Mammary epithelial cell (primary cell): ENCODE measurements at places on chromosomes 5 and 9.

DNA sequence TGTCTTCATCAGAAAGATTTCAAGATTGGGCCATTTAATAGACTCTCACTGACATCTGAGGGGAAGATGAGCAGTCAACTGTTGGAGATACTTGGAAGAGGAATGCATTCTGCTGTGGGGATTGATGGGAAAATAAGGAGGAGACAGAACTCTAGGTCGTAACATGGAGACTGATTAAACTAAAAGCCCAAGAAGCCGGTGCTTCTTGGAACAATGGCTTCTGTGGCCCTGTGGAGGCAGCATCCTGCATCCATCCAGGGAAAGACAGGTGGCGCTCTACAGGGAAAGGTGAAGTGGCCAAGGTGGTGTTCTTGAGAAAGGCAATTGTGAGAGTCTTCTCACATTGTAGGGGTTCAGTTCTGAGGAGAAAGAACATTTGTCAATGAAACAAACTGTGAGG is 31.3 kb downstream of the ZFAND5 start:
- no peak for DNase-seq

DNA sequence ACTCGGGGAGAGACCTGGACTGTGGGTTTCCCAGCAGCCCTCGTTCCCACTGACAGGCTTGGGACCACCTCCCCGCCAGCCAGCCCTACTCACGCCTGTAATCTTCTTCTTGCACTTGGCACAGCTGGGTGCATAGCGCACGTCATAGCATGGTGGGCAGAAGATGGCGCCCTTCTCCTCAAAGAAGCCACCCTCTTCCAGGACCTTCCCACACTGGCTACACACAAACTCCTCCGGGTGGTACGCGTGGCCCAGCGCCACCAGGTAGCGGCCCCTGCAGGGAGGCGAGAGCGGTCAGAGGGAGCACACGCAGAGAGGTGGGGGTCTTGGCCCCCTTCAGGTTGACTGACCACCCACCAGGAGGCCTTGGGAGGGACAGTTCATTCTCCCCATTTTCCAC is 9.4 kb downstream of the PDLIM7 start:
- no peak for DNase-seq

DNA sequence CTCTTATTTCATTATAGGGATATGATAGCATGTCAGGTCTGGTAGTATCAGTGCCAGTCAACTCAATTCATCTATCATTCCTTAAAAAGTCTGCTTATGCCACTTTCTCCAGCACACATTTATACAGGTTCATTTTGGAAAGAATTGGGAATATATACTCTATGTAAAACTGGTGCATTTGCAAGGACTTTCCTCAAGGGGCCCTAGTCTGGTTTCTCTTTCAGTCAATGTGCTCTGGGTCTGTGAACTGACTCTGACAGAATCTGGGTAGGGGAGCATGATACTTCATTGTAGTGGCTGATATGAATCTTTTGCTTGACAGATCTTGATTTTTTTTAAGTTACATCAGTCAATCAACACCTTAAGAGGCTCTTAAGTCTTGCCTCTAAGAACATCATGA is 313.9 kb downstream of the HTR1A start:
- no peak for DNase-seq

DNA sequence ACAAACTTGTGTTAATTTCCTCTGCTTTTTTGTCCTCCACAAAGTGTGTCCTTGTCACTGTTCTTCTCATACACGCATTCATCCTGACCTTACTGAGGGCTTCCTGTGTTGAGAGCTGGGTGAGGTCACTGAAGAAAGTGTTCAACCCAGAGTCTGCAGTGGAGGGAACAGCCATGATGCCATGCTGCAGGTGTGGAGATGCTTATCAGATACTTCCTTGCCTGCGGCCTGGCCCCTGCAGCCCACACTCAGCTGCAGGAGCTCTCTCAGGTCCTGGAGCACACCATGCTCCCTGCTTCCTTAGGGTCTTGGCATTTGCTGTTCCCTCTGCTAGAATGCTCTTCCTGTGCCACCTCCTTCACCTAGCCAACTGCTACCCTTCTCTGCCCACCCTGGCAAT is 108.1 kb upstream of the SPRY4 start:
- peak; percentile 42 for DNase-seq

DNA sequence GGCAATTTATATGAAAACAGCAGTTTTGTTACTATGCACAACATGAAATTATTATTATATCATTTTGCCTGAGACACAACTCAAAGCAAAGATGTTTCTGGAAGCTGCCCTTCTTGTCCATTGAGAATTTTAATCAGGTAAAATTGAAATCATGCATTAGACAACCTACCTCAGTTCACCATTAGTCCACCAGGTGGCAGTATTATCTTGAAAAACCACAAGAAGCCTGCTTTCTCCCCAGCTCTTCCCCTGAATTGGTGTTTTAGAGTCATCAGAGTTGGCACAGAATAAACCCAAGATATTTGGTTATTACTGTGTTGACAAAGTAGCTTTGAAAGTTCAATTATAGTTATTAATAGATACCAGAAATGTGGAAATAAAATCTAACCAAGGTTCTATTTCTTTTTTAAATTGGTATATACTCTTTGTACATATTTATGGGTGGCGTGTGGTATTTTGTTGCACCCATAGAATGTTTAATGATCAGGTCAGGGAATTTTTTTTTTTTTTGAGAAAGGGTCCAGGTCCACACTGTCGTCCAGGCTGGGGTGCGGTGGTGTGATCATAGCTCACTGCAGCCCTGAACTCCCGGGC is 25.7 kb downstream of the UTP15 start:
- peak; percentile 69 for DNase-seq

DNA sequence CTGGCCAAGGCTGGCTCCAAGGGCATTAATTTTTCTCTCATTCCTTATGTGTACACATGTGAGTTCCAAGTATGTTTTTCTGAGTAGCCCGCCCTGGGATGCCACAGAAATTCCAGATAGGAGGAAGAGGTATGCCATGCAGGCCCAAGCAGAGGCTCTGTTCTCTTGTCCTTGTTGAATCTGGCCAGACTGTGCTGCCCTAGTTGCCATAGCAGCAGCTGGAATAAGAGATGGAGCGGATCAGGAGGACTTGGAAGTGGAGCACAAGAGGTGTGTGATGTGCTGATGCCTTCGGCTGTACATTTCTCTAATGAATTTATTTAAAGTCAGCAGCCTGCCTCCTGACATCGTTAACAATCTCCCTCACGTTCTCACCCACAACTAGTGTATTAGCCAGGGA is 235.6 kb upstream of the RPS23 start:
- no peak for DNase-seq

- DNase-seq, result no peak
Measured at GRCh38 chr9:109264877-109265587, 55.8 kb downstream of the EPB41L4B start.

- peak; percentile 88 for DNase-seq
Measured at GRCh38 chr5:1975406-1975715, 92.6 kb upstream of the IRX4 start.

GRCh38 chr9:74366111-74366510 is 131.0 kb upstream of the RORB start:
- no peak for DNase-seq

DNA sequence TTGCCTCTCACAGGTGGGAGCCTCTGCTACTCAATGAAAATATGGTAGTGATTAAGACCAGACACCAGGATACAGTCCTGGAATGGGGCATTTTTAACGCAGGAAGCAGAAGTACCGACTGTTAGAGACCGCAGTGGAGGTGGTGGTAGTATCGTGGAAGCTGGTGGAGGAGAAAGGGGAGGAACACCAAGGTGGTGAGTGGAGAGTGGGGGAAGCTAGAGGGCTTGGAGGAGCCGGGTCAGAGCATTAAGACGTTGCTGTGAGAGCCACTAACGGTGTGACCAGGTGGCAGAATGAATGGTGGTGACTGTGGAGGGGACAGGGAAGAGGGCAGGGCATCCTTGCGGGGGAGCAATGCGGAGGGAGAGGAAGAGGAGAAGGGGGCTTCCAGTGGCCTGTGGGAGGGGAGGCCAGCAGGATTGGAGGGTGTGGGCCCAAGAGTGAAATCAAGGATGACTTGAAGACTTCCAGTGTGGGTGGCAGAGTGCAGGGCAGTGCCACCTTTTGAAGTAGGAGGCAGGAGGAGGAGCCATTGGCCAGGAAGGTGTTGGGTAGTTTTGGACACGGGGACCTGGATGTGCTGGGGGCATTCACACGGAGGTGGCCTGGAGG is 1.6 kb upstream of the UBAC1 start:
- DNase-seq, result no peak

DNA sequence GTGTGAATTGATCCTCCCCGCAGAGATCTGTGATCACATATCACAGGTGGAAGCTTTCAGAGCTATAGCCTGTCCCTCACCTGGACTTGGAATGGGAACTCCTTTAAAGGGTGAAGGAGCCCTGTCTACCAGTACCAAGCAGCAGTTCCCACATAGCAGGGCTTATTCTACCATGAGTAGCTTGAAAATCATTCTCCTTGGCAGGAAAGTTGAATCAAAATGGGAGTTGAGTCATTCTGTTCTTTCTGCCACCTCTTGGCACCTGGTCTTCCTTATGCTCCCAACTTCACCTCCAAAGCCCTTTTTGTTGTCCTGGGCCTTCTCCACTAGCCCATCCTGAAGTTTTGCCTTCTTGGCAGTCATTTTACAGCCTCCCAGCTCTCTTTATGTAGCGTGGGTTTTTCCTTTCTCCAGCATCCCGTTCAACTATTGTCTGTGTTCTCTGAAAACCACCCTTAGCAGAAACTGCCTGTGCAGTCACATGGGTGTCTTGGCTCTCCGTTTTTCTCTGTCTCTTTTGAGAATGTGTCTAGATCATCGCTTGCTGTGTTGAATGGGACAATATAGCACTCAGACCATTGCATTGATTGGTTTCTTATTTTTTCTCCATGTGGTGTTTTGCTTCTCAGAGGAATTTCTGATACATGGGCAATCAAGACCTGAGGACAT is 222.2 kb downstream of the AOPEP start:
- peak; percentile 56 for DNase-seq

GRCh38 chr5:83644301-83644700 is 76.4 kb downstream of the HAPLN1 start:
- no peak for DNase-seq

DNA sequence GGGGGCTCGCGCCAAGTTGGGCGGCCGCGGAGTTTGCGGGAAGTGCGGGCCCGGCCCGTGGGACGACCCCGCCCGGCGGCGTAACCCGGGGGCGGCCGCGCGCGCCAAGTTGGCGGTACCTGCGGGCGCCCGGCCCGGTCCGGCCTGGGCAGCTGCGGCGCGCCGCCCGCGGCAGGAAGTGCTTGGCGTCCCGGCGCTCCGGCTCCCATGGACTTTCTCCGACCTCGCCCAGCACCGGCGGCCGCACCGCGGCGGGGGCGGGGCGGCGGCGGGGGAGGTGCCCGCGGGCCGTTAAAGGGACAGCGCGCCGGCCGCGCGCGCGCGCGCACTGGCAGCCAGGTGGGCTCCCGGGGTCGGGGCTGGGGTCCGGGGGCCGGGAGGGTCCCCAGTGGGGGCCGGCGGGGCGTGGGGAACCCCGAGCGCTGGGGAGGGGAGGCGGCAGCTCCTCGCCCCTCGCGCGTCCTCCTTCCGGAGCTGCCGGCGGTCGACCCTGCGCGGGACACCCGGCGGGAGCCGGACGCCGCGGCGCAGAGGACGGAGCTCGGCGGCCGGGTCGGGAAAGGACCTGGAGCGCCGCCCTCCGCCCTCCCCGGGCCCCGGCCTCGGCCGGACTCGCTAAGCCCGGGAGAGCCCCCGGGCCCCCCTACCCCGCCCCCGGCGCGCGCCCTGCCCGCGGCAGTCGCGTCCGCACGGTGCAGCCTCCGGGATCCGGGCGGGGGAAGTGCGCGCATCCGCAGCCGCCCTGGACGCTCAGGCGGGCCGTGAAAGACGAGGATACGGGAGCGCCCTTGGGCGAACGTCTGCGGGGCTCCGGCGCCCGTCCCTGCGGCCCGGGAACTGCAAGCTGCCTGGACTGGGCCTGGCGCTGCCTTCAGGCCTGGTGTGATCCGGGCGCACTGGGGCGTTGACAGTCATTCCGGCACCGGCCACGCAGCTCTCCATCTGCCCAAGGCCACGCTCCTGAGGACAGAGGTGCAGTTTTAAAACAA is at the start of gene NACC2:
Gene NACC2, minus strand, starts transcription at position 220 of the 989 bp plus-strand sequence. CDS start 44,768 bp downstream, outside the sequence.
- DNase-seq, result peak; percentile 70

GRCh38 chr5:42064821-42065220 is 139.7 kb downstream of the FBXO4 start:
- DNase-seq, result peak; percentile 96

GRCh38 chr5:179241175-179241574 is 104.1 kb downstream of the ADAMTS2 start:
- DNase-seq, result no peak

GRCh38 chr5:148791334-148791667 is 35.1 kb upstream of the ADRB2 start:
- peak; percentile 96 for DNase-seq

DNA sequence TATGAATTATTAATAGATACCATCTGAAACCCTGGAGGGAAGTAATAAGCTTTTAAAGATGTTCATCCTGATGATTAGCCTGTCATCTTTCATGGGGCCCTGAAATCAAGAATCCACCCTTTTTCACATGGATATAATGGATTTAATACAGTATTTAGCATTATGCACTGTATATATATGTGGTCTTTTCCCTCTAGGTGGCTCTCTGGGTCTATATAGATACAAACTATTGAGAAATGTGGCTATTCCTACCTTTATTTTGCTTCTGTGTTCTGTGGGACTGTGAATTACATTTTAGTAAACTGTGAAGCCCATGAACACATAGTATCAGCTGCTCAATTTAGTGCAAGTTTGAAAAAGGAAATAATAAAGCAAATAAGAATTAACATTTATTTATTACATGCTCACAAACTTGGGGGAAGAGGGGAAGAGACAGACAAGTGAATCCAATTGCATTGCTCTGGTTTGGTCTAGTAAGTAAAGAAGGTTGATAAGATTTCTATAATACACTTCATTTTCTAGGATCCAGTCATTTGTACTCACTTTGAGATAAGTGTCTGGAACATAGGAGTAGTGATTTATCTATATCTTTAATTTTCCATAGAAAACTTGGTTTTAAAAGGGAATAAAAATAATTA is 112.2 kb downstream of the SCAMP1 start:
- peak; percentile 18 for DNase-seq

DNA sequence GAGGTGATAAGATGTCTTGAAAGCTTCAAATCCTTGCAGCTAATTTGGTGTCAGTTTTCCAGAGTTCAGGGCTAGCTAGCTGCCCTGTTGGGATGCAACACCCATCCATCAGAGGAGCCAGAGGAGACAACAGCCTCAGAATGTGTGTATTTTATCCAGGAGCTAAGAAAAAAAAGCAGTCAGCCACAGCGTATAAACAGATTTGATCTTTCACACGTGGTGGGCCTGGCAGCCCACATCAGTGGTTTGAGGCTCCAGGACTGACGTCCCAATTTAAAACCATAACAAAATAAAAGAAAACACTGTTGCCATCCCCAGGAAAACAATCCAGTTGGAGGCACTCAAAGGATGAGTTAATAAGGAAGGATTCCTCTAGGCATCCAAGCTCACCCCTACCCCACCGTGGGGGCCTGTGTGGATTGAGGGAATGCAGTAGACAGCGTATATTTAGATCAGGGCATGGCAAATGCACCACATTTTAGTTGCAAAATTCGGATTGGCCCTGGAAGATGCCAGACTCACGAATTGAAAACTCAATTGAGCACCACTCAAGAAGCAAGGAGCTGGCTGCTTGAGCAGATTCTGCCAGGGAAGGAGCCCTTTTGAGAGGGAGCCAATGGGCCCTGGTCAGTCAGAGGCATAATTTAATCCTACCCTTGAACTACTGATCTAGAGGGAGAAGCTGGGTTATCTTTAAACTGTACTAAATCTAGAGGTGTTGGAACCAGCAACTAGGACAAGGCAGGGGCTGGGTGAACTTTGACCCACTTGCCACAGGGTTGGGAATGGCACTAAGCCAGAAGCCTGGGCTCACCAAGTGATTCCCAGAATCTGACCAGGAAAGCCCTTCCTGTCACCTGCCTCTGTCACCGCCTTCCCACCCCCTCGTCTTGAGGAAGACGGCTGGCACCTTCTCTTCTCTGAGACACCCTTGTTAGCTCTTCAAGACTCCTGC is 17.5 kb downstream of the ADRA1B start:
- DNase-seq, result no peak
